CD4-positive, alpha-beta T cell treated with Interleukin-15 for 4 hours (primary cell): ENCODE measurements at places on chromosomes 7 and 10.

GRCh38 chr10:1650542-1651269, 86.6 kb downstream of the ADARB2 start:
- DNase-seq = no peak

- no peak for DNase-seq
Observed at GRCh38 chr10:48748573-48748972, 63.9 kb downstream of the WDFY4 start.

- no peak for DNase-seq
Observed at GRCh38 chr7:99679032-99679399, 780 bp downstream of the CYP3A5 start.

DNA sequence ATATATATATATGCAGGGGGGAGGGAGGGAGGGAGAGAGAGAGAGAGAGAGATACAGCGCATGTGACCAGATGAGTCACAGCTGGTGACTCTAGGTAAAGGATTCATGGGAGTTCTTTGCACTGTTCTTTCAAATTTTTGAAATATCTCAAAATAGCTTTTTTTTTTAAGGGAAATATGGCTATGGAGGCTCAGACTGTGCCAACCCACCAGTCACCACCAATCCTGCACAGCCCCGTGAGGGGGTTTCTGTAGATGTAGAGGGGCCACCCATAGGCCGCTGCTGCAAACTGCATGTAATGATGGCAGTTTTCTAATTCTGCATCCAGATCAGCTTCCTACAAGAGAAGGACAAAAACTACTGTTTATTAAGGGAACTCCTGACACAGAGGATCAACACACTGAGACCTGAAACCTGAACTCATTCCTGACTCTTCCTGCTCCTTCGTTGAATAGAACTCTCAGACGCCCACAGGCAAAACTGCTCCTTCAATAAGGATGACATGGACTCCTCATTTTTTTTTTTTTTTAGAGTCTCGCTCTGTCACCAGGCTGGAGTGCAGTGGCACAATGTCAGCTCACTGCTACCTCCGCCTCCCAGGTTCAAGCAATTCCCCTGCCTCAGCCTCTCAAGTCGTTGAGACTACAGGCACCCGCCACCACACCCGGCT, 17.3 kb downstream of the DAGLB start:
- no peak for DNase-seq

GRCh38 chr7:36438211-36438610, 48.5 kb downstream of the ANLN start:
- no peak for DNase-seq

GRCh38 chr10:110865809-110866482, 5.8 kb upstream of the PDCD4 start:
- DNase-seq = peak; percentile 40

DNA sequence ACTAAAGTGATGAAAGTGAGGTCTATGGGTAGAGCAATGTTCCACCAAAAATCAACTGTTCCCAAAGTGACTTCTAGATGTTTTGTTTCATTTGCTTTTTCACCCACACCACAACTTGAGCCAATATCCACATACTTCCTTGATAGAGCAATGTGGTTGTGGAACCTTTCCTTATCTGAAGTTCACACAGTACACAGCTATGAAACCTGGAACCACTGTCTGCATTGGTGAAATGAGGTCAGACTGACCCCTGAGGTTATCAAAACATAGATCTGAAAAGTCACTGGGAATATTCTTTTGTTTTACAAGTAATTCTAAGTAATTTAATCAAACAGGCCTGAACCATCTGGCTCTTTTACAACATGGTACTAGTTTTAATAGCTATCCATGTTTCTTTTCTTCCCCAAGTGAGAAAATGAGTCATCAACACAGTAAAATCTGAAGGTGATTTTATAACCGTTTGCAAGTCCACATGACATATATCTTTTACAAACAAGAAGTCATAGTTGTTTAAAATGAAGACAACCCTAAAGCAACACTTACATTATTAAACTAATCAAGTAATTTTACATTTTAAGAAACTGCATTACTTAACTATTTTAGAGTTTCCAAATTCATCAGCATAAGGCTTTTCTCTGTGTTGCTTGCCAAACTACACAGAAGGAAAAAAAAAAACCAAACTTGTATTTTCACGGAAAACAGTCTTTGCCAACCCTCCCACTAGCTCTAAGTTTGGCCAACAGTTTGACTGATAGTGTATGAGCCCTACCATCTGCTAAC, 80.3 kb downstream of the LRRC17 start:
- no peak for DNase-seq

DNA sequence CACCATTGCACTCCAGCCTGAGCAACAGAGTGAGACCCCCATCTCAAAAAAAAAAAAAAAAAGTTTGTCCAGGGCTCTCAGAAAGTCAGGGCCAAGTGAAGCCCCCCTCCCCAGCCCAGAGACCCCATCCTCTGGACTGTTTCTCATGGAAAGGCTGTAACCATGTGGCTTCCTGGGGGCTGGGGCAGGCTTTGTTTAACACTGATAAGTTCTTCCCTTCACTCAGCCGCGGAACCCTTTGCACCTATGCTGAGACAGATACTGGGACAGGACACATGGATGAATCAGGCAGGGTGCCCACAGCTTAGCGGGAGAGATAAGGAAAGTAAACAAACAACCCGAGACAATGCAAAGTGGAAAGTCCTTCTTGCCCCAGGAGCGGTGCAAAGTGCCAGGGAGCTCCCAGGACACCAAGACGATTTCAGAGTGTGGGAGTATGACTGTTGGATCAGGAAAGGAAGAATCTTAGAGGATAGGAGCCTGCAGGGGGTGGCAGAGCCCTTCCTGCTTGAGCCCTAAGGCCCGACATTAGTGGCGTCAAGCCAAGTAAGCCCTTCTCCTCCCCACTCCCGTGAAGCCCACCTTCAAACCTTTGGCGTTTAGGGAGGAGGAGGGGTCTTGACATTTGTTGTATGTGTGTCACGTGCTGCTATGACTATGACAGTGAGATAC, 11.6 kb downstream of the MLXIPL start:
- DNase-seq = no peak

GRCh38 chr7:104106108-104106905, 101.5 kb downstream of the ORC5 start:
- DNase-seq = no peak

GRCh38 chr10:94137747-94138146, 144.0 kb downstream of the PLCE1 start:
- DNase-seq = no peak

DNA sequence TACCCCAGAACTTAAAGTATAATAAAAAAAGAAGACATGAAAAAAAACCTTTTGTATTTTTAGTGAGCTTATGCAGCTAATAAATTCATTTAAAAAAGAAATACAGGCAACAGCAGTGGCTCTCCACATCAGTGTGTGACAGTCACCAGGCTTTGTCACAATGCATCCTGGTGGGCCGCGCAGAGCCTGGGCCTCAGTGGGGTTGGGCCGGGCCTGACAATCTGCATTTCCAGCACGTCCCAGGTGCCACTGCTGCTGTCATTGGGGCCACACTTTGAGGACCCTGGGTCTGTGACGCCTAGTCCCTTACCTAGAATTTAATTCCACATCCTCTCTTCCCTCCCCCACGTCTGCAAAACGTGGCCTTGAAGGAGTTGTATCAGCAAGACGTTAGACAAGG, 284.5 kb downstream of the ADARB2 start:
- DNase-seq = no peak

- no peak for DNase-seq
Observed at GRCh38 chr10:44466236-44466635, 81.3 kb upstream of the CXCL12 start.

DNA sequence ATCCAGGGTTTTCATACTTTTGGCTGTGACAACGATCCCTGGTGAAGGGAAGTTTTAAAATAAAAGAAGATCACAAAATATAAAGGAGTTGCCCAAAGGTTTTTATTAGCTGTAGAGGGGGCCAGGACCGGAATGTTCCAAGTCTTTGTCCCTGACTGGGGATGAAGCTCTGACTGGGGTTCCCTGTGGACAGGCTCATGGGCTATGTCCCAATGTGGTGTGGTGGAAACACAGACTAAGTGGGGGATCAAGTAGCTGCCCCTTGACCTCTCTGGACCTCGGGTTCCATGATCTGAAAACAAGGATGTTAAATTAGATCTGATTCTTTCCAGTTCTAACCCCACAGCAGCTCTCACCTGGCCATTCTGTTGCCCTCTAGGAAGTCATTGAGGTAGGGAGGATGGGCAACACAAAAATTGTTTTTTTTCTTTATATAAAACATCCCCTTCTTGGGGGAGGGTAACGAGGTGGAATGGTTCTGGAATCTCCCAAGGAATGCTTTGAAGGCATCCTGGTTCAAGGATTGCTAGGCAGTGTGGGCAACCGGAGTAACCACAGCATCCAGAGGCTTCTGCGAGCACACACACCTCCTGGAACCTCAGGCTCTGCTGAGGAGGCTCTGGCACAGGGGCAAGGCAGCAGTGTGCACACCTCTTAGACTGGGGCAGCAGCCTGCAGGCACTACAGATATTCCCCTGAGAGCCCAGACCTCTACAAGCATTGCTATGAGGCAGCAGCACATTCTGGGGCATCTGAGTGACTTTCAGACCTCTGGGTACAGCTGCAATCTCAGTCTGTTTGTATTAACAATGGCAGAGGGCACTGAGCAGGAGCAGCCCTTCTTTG, 21.4 kb upstream of the CRYGN start:
- DNase-seq = no peak

DNA sequence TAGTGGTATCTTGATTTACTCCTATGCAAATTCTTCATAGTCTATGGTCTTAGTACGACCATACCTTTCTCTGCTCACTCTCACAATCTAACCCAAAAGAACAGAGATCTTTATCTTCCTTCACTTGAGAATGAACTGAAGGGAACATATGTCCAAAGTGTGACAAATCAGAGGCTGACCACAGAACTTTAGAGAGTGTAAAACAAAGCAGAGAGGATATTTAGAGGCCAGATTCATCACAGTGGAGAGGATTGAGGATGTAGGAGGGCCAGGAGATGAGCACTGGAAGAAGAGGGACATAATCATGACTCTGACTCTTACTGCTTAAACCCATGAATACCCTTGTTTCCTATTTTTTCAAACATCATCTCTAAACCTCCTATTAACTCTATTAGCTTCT, 935.3 kb upstream of the PHF14 start:
- no peak for DNase-seq

DNA sequence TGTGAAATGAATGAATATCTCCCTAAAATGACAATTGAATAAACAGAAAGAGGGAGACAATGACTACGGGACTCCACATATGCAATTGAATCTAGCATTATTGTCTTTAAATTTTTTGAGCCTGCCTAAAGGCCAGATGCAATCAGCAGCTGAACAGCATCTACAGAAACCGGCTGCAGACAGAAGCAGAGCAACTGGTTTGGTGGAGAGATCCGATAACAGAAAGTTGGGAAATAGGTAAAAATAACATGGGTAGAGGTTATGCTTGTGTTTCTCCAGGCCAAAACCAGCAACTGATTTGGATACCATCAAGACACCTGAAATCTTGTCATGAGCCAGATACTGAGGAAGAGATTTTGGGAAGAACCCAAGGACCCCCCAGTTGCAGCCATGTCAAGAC, 146.6 kb downstream of the ZNF33B start:
- DNase-seq = no peak

GRCh38 chr7:130365511-130366441, 14.5 kb upstream of the CPA1 start:
- DNase-seq = no peak

GRCh38 chr7:151410405-151411390, 860 bp upstream of the WDR86 start:
- DNase-seq = peak; percentile 20

DNA sequence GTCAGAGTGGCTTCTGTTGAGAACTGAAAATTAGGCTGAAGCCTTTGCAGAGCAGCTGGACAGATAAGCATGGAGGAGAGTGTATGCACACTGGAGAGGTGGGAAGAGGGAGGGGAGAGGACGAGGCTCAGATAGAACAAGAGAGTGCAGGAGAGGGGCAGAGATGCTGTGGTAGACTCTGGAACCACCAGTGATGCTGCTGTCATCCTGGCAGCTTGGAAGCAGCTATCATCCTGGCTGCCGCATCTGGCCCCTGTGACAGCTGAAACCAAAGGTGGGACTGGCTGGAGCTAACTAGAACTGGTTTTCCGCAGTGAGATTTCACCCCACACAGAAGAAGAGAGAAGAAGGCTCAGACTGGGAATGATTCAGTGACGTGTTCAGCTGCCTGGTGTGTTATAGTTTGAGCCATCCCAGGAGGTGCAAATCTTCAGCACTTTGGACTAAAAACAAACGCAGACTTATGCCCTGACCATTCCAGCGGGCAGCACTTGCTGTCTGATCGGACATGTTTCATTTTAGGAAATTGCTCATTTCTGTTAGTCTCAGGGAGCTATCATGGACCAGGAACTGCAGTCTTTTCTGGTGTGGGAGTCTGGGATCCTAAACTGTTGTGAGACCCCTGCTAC, 38.4 kb downstream of the EEPD1 start:
- DNase-seq = no peak

GRCh38 chr7:158973440-158973839, 117.1 kb downstream of the DYNC2I1 start:
- peak; percentile 9 for DNase-seq

GRCh38 chr7:85719981-85720953, 533.4 kb upstream of the SEMA3D start:
- no peak for DNase-seq

- DNase-seq = peak; percentile 59
Observed at GRCh38 chr7:150568714-150569113, 1.5 kb downstream of the GIMAP4 start.

GRCh38 chr10:44102726-44103255, 282.1 kb downstream of the CXCL12 start:
- no peak for DNase-seq
